ENCODE measurements at places on chromosomes 5 and 9.

DNA sequence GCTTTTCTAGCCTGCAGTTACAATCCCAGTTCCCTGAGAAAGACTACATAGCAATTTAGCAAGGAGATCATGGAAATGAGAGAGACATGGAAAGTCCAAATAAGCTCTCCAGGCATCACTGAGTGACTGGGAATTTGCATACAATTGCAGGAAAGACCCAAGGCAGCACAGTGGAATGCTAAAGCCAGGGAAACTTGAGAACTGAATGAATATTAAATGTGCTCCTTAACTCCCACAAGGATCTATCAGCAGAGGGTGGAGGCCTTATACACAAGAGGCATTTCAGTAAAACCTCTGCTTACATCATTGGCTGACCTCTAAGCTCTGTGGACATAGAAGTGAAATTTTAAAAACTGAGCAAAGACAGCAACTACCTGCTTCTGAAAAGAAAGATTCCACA lies 355.6 kb upstream of the DAB2 start:
- no peak for DNase-seq

GRCh38 chr9:120312031-120312430 lies 267.9 kb downstream of the CDK5RAP2 start:
- no peak for DNase-seq

DNA sequence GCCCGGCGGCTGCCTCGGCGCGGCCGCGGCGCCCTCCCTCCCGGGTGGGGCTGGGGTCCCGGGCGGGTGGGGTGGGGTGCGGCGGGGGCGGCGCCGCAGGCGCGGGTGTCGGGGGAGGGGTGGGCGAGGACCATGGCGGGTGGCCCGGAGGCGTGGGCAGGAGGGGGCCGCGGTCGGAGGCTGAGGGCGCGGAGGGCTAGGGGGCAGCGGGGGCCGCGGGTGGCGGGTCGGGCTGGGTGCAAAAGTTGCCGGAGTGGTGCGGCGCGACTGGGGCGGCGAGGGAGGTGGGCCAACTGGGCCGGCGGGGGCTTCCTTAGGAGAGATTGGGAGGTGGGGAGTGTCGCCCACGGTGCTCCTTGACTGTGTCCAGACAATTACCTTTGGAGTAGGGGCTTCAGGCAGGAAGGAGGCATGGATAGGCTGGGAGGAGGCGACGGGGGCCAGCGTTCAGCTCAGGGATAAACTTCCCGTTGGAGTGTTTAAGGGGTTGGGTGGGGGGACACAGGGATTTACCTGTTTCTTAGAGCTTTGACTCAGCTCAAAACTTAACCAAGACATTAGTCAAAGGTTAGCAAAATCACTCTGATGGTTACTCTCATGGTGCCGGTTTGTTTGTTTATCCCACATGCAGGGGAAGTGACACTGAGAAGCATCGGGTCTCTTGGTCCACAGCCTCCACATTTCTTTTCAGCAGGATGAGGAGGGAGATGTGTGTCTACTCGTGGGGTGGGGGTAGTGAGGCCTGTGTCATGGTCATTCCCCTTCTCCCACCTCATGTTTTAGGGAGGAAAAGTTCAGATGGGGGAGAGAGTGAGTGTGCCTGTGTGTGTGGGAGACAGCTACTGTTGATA lies 859 bp downstream of the CSNK1G3 start:
- no peak for DNase-seq

DNA sequence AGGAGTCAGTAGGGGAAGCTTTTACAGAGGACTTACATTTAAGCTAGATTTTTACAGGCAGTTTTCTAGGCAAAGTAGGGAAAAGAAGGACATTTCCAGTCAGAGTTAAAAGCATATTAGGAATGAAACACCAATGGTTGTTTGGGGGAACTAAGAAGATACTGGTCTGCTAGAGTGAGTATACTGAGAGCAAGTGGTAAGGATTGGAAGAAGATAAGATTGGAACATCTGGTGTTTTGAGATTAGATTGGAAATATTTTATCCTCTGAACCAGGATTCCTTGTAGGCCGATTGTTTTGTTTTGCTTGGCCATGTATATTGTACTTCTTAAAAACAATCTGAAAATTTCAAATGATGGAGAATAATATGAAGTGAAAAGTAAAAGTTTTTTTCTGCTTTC lies 7.7 kb downstream of the FBXO38 start:
- DNase-seq = no peak

DNA sequence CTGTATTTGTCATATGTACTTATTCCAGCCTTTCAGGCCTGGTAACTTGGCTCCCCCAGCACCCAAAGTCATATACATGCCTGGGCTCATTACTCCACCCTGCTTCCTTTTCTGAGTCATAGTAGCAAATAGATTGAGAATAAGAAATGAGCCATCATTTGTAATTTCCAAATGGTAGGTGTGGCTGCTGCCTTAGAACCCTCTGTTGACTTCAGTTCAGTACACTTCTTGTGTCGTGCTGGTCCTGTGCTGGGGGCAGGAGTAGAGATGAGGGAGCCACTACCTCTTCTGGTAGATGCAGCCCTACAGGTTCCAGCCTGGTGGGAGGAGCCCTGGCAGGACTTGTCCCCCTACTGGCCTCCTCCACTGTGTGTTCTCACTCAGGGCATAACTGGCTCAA lies 11.1 kb downstream of the GM2A start:
- DNase-seq = no peak

- DNase-seq = no peak
Observed at GRCh38 chr5:140806834-140807775, at the start of gene PCDHA4. Gene PCDHA4, plus strand, starts transcription at chr5:140807068.

DNA sequence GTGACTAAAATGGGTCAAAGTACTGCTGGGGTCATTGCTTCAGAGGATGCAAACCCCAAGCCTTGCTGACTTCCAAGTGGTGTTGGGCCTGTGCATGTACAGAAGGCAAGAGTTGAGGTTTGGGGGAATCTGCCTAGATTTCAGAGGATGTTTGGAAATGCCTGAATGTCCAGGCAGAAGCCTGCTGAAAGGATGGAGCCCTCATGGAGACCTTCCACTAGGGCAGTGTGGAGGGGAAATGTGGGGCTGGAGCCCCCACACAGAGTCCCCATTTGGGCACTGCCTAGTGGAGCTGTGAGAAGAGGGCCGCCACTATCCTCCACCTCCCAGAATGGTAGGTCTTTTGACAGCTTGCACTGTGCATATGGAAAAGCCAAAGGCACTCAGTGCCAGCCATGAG lies 377.7 kb upstream of the TRPC7 start:
- DNase-seq = no peak

DNA sequence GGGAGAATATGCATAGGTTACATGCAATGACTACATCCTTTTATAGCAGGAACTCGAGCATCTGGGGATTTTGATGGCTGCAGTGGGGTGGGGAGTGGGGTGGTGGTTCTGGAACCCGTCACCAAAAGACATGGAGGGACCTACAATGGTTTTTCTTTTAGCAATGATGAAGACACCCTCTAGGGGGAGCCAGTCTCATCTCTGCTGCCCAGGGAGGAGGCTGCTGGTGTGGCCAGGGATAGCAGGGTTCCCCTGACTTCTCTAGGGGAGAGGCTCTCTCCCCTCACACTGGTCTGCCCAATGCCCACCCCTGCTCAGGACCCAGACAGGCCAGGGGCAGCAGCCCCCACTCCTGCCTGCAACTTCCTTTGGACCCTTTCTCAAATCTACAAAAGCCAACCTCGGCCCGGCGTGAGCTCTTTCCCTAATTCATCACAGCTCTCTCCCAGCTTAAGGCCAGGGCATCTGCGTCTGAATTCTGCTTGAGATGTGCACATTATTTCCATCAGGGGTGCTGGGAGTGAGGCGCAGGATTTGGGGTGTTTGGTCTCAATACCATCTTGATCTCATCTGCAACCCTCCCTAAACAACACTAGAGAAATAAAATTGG lies 73.6 kb upstream of the RETREG1 start:
- peak; percentile 64 for DNase-seq

DNA sequence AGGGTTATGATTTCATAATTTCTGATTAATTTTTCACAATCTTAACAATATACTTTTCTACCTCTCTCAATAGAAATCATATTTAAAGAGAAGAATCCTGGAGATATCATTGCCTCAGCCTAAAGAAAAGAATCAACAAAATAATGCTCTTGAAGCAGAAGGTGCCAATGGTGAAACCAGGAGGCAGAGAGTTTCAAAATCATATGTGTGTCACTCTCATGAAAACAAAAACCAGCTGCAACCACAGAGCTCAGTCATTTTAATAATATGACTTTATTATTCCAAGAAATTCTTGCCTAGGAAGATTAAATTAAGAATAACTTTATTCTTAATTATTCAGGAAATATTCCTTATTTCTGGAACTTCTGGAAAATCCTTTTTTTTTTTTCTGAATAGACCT lies 266.8 kb upstream of the ACTBL2 start:
- no peak for DNase-seq

DNA sequence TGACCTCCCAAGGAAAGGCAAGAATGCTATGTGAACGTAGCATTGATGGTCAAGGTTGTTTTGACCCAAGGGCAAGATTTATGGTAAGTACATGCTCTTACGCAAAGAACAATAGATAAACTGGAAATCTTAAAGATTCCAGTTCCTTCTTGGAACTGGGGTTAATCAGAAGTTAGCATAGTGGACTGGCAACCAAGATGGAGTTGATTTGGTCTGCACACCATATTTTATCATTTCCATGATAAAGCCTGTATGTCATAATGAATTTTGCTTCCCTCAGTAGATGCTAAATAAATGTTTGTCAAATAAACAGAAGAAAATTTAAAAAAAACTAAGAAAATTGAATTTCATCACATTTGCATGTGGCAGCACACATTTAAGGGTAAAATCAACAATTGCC lies 242.4 kb upstream of the MEF2C start:
- no peak for DNase-seq

GRCh38 chr5:128574041-128574440 lies 36.0 kb upstream of the FBN2 start:
- no peak for DNase-seq

DNA sequence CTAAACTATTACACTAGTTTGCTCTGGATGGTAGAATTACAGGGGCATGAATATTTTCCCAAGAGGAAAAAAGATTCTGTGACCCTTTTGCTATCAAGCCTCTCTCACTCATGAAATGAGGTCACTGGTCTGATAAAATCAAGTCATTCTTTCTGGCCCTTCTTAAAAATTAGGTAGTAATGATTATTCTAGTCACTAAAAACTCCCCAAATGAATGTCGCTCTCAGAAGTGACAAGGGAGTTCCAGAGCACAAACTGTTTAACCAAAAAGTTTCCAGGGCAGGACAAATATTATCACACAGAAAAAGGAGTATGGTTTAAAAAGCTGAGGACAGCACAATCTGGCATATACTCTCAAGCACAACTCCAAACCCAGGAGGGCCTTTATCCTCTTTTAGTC lies 12.5 kb downstream of the ERMP1 start:
- no peak for DNase-seq

DNA sequence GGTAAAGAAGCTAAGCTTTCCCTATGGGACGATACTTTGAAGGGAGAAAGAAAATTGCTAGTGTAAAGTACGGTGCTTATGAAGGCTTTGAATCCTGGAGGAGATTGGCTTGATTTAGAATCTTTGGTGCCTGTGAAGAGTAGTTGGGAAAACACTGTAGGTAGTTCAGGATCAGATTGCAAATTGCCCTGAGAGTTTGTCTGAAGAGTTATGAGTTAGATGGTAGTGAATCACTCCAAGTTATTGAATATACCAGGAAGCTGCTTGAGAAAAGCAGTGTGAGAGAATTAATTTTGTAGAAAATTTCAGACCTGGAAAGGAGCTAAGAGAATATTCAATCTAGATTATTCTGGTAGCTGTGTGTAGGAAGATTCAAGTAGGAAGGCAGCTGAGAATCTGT lies 11.5 kb downstream of the MAN2A1 start:
- no peak for DNase-seq

All from NCI-H1930 (cell line).